ENCODE measurements at places on chromosomes 4 and X.

DNA sequence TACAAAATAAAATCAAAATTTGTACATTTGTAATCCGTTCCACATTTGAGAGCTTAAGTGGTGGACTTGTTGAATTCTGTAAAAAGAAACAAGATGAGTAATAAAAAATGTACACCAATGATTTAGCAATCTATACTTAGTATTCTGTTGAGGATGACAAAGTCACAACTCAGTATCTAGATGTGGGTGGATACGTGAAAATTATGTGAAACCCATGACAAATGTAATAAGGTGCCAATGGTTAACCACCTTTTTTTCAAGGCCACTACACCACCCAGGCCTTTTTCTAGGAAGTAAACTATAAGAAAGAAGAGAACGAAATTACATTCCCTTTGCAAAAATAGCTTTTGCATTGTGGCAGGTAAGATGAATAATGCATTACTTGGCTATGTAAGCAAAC is 77.0 kb downstream of the ATP8A1 start:
- DNase-seq: no peak

DNA sequence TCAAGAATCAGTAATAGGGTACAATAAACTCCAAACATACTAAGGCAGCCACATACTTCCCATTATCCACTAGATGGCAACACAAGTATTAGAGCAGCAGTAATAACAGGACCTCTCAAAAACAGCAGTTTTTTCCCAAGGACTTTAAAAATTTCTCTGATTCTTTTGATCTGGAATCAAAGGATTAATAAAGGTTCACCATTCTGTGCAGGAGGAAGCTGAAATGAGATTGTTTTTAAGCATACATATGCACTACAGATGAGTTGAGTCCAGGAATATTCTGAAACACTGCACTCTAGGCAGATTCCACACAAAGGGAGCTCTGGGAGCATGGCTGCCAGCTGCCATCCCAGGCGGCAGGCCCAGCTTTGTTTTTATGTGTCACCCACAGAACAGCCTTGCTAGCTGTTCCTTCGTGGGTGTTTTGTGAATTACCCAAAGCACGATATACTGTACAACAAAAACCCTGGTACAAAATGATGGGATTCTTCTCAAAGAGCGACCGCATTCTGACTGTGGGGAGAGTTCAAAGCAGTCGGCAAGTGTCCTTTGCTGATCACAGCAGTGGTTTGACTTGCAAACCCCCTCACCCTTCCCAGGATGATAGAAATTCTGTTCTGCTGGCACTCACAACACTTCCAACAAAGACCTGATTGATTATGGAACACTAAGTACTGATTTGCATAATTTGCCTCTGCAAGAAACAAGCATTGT is 61.0 kb downstream of the STX18 start:
- DNase-seq: no peak

GRCh38 chrX:130108647-130109428 is 1.5 kb downstream of the ELF4 start:
- DNase-seq: no peak

- DNase-seq: no peak
These were observed 902.8 kb upstream of the NDST4 start for GRCh38 chr4:116016201-116016600.

DNA sequence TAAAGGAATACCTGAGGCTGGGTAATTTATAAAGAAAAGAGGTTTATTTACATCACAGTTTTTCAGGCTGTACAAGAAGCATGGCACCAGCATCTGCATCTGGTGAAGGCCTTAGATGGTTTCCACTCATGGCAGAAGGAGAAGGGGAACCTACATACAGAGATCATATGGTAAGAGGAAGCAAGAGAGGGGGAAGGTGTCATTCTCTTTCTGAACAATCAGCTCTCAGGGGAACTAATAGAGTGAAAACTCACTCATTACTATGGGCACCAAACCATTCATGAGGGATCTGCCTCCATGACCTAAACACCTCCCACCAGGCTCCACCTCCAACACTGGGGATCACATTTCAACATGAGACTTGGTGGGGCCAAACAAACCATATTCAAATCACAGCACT is 61.7 kb upstream of the PPP1R2C start:
- no peak for DNase-seq

GRCh38 chrX:139936259-139936658 is 3.4 kb upstream of the ATP11C start:
- no peak for DNase-seq

DNA sequence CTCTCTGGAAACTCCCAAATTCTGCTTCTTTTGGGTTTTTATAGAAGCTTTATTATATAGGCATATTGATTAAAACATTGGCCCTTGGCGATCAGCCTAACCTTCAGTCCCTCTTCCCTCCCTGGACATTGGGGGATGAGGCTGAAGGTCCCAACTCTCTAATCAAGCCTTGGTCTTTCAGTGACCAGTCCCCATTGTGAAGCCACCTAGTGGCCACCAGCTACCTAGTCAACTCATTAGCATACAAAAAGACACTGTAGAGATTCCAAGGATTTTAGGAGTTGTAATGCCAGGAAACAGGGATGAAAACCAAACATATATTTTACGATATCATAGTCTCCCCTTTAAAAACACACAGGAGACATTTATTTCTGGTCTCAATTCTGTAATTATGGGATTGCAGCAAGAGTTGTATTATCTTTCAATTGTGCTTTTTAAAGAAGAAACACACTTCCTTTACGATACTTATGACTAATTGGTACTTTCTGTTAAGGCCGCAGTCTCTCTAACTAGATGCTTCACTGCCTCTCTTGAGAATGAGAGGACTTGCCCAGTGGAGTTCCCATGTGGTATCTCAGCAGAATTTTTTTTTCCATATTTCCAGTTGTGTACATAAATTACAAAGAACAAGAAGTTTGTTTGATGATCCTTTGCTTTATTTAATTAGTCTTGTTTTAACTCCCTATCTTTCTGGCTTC is 58.2 kb downstream of the WDR17 start:
- DNase-seq: no peak

DNA sequence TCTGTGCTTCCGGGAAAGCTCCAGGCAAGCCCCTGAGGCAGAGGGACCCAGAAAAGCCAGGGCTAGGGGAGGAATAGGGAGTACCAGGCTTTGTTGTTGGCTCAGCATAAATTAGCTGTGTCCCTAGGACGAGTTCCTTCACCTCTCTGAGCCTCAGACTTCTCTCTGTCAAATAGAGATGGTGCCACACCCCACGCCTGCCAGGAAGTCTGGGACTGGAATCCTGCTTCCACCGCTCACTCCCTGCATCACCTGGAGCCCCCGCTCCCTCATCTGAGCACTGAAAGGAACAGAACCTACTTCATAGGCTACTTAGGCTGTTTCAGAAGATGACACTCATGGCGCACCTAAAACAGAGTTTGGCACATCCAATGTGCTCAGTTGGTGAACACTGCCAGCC is 8.1 kb upstream of the JAKMIP1 start:
- no peak for DNase-seq

DNA sequence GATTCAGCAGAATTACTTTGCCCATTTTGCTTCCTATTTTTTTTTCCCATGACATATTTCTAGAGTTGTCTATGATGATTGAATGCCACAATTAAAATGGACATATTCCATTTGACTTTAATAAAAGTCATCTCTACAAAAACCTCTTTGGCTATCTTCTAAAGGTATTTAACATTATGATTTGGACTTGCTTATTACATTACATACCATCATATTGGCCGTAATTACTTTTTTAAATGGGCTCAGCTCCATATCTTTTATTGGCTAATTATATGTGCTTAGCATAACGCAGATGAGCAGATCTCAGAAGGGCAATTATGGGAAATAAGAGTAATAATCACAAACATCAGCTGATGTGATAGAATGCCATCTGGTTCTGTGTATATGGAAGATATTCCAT is 4.5 kb upstream of the LNX1 start:
- DNase-seq: no peak

GRCh38 chr4:57220734-57221133 is 110.5 kb upstream of the IGFBP7 start:
- no peak for DNase-seq

DNA sequence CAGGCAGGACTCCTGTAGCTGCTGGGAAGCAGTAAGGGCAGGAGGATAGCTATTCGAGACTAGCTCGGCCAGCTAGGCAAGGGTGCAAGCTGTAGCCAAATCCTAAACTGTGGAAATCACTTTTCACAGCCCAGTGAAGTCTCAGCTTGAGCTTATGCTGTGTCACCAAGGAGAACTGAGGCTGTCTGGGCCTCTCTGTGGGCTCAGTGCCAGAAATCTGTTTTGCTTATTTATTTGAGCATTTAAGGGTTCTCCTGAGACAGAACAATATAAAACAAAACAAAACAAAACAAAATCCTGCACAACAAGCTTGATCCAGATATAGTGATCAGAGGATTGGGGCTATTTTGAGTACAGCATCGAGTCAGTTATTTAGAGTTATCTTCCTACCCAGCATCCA is 97.5 kb downstream of the FANCB start:
- no peak for DNase-seq

DNA sequence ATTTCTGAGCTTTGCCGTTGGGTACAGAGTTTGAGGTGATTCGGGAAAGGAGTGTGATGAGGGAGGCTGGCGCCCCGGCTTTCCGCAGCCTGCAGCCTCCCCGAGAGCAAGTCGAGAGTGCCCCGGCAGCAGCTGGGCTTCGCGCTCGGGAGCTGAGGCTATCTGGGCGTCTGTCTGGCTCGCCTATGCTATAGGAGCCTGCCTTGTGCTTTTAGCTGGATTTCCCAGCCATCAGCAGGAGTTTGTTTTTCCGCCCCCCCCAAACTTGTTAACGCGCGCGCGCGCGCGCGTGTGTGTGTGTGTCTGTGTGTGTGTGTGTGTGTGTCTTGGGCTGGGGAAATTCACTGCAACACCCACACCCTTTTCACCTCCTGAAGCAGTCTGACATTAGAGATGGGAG is 765 bp upstream of the DGKK start:
- DNase-seq: no peak

DNA sequence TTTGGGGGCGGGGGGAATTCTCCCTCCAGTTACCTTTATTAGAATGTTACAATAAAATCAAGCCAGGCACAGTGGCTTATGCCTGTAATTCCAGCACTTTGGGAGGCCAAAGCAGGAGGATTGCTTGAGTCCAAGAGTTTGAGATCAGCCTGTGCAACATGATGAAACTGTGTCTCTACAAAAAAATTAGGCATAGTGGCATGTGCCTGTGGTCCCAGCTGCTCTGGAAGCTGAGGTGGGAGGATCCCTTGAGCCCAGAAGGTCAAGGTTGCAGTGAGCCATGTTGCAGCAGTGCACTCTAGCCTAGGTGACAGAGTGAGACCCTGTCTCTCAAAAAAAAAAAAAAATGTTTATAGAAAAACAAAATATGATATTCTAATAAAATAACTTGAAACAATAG is 5.3 kb upstream of the UBE2D3 start:
- no peak for DNase-seq

DNA sequence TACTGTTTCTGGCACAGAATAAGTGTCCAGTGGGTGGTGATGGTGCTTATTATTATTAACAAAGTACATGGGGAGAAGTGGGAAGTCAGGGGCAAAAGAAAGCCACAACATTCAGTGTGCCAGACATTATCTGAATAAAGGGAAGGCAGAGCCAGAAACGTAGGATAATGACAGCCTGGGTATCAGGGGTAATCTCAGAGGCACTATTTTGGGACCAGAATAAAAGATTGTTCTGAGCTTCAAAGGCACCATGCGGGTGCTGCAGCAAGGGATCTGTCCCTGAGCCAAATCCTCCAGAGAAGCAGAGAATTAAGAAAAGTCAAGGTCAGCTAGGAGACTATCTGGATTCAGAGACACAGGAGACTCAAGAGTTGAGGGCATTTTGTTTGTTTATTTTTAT is 328.8 kb upstream of the GATB start:
- no peak for DNase-seq

DNA sequence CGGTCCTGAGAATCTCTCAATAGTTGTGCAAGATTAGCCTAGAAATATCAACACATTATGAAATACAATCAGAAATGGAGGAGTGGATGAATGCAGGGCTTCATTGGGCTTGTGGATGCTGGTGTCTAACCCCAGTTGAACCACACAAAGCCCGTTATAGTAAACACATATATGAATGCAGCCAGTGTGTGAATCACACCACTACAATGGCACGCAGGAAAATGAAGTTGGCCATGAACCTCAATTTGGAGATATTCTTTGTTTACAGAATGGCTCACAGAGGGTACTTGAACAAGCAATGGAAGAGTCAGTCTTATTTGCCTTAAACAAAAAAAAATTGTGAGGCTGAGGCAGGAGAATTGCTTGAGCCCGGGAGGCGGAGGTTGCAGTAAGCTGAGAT is 57.8 kb downstream of the SOD3 start:
- no peak for DNase-seq

GRCh38 chr4:9847968-9848748 is 66.7 kb downstream of the DRD5 start:
- no peak for DNase-seq

GRCh38 chrX:13087322-13088155 is 43.1 kb upstream of the FAM9C start:
- no peak for DNase-seq

DNA sequence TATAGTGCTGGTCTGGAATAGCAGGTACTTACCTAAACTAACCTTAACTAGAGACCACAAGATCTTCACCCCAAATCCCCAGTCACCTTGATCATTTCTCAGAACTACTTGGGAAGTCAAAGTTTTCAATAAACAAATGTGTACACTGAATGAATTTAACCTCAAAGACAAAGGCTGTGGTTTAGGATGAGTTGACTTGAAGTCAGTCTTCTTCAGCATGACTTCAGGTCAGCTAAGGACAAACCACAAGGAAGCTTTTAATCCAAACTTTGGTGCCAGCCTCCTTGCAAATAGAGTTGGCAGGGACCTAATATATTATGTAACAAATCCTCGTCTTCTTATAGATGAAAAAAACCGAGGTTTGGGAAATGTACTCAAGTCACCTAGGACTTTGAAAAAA is 21.2 kb upstream of the VCX2 start:
- no peak for DNase-seq

DNA sequence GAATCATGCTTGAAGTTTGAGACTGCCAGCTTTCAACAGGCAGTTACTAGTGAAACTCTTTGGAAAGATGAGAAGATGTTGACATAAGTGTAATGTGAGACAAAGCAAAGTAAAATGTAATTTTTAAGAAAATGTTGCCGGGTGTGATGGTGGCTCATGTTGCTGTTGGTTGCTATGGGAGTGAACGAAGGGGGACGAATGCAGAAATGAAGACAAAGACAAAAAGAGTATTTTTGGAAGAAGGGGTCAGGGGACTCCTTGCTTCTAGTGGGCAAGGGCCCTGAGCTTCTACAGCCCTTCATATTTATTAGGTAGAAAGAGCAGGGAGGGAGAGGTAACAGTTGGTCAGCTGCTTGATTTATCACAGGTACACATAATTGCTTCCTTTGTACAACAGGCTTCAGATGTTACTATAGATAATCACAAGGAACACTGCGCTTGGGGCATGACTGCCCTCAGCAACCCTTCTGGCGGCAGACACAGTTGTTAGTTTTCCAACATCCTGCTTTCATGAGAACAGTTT is 11.9 kb upstream of the UGDH start:
- DNase-seq: no peak

GRCh38 chr4:100504086-100504874 is 13.5 kb downstream of the EMCN start:
- no peak for DNase-seq

- no peak for DNase-seq
These were observed 731.9 kb upstream of the PCDH10 start for GRCh38 chr4:132417220-132417619.

GRCh38 chrX:150897421-150898320 is 797 bp downstream of the CD99L2 start:
- DNase-seq: no peak

GRCh38 chr4:60384516-60384915 is 815.6 kb upstream of the ADGRL3 start:
- DNase-seq: no peak
